ENCODE measurements at places on chromosomes 4 and X.

GRCh38 chrX:53305996-53306937, 24.9 kb upstream of the IQSEC2 start:
- DNase-seq: no peak

GRCh38 chrX:39836802-39837420, 260.8 kb downstream of the BCOR start:
- no peak for DNase-seq

GRCh38 chr4:165288639-165289422, 38.6 kb upstream of the MSMO1 start:
- no peak for DNase-seq

- no peak for DNase-seq
These were observed 88.7 kb upstream of the TTC29 start for GRCh38 chr4:147034372-147034771.

DNA sequence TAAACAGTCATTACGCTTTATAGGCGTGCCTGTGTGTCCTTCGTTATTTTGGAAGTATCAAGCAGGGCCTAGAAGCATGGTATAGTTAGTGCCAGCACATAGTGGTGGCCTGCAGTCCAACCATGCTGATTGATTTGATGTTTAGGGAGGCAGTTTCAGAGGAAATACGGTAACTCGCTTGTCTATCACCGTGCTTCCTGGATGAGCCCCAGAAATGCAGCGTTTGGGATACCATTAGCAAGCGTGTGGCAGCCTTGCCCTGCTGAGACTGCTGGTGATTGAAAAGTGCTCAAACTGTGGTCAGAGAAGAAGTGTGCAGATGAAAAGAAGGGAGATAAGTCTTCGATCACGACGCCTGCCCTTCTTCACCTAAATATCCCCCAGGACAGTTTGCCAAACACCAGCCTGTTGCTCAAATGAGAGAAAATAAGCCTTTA, 158.4 kb downstream of the CHIC2 start:
- peak; percentile 37 for DNase-seq

- no peak for DNase-seq
These were observed 85.4 kb downstream of the TIGD2 start for GRCh38 chr4:89196745-89197144.

DNA sequence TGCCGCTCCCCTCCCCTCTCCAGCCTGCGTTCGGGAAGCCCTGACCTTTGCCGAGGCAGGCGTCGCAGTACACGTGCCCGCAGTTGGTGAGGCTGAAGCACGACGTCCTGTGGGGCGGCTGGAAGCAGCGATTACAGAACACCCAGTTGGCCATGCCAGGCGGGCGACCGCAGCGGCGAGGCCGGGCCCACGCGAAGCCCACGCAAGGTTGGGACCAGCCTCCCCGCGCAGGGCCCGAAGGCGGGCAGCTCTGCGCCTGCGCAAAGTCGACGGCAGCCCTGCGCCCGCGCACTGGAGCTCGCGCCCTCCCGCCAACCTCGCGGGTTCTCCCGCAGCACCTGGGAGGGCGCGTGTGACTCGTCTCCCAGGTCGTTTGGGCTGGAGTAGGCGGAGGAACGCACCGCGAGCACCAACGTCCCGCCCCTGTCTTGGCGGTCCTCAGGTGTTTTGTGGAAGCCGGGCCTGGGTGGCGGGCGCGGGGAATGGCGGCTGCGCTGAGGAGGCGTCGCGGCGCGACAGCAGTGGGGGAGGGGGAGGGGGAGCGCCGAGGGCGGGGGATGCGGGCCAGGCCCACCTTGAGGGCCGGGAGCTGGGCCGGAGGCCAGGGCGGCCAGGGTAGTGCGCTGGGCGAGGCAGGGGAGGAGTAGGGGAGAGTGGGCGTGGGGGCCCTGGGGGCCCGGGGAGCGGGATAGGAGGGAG, at the start of gene RNF212:
TSS of gene RNF212 (minus strand) at position 254 of the 699 bp plus-strand sequence. CDS start at position 154, 100 bp downstream.
- peak; percentile 25 for DNase-seq

DNA sequence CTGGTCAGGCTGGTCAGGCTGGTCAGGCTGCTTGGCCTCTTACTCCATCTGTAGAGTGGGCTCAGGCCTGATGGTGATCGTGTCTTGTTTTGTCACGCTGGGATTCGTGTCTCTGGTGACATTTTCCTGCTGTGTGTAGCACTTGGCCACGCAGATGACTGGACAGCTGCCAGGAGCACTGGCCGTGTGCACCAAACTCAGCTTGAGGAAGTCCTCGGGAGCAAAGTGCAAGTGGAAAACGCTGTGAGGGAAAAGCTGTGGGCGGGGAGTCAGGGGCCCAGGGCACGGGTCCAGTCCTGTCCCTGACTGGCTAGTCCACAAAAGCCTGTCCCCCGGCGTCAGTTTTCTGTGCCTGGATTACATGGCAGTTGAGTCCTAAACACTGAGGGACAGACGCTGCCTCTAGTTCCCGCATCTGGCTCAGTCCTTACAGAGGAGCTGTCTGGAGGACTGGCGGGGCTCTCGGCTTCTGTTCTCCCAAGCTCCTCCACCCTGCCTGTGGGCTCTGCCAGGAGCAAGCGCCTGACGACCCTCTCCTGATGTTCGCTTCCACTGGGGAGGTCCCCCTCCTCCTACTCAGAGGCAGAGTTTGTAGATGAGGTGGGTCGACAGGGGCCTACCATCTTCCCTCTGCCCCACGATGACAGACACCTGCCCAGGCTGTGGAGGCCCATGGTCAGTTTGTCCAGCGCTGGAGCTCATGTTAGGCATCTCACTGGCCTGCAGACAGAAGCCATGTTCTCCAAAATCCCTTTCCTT, 35.9 kb upstream of the GRPEL1 start:
- DNase-seq: peak; percentile 85

DNA sequence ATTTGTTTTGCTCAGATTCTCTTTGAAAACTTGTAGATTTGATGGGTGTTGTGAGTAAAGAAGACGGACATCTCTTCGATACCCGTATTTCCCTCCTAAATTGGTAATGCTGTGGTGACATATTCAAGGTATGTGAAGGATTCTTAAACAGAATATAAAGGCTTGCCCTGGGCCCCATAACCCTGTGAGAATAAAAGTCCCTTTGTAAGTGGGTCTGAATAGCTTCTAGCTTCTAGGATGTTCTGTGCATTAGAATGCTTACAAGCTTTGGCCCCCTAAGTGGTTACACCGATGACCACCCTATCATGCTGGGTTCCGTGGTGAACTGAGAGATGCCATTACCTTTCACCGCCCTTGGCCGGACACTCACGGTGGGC, 574 bp upstream of the MOB1B start:
- no peak for DNase-seq

- DNase-seq: no peak
These were observed 28.1 kb upstream of the MAMLD1 start for GRCh38 chrX:150334981-150335380.

GRCh38 chr4:73620115-73620792, at the start of gene RASSF6:
Gene RASSF6 (minus strand): TSS chr4:73620436. CDS start chr4:73611795, 8,641 bp downstream.
- no peak for DNase-seq

- peak; percentile 15 for DNase-seq
These were observed 47.5 kb upstream of the GALNT7 start for GRCh38 chr4:173121076-173121561.

- no peak for DNase-seq
These were observed 12.6 kb downstream of the SRD5A3 start for GRCh38 chr4:55358668-55359067.

DNA sequence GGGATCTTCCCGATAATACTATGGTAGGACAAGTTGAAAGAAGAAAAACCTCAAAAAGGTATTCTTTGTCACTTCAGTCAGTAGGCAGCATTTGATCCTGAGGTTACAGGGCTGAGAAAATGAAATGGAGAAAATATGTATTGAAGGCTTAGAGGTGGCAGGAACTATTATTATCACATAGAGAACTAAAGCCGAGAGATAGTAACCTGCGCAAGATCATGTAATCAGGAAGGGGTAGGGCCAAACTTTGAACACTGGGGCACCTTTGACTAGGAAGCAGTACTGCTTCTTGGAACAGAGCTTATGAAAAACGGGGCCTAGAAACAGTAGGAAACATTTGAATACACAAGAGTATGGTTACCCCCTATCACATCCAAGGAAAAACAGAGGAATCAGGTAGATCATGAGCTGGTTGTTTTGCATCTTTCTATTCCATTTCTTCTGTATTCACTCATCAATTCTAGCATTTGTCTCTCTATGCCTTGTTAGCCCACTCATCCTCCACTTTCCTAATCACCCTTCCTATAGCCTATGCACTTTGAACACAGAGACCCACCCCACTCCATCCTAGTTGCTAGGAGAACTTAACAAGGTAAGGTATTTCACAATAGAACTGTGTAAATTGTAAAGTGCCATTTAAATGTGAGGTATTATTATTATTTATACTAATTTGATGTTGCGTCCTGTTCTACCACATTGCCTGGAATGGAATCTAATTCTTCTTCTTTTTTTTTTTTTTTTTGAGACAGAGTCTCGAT, 34.6 kb upstream of the SLC9A7 start:
- no peak for DNase-seq

DNA sequence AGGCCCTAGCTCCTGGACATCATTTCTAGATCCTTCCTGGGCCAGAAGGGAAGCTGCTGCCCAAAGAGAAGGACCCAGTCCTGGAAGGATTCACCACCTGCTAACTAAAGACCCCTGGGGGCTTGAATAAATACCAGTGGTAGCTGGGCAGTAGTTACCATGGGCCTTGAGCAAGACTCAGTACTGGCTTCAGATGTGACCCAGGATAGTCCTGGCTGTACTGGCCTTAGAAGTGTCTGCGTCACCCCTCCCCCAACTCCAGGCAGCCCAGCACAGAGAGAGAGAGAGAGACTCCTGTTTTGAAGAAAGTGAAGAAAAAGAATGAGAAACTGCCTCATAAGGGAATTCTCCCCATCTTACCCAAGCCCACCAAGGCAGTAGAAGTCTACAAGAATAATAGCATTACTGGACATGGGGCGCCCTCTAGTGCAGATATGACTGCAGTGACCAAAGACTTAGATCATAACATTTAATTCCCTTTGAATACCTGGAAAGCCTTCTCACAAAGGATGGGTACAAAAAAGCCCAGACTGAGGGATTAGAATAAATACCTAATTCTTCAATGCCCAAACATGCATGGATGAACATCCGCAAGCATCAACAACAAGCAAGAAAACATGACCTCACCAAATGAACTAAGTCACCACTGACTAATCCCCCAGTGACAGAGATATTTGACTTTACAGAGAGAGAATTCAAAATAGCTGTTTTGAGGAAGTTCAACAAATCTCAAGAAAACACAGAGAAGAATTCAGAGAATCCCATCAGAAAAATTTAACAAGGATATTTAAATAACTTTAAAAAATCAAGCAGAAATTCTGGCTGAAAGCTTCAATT, 171.8 kb downstream of the HNRNPD start:
- no peak for DNase-seq

GRCh38 chr4:107122736-107123135, 86.6 kb upstream of the DKK2 start:
- no peak for DNase-seq

- no peak for DNase-seq
These were observed 43.9 kb downstream of the TMEM154 start for GRCh38 chr4:152635851-152636250.

- no peak for DNase-seq
These were observed 99.6 kb upstream of the SHOX start for GRCh38 chrX:530726-531610.

DNA sequence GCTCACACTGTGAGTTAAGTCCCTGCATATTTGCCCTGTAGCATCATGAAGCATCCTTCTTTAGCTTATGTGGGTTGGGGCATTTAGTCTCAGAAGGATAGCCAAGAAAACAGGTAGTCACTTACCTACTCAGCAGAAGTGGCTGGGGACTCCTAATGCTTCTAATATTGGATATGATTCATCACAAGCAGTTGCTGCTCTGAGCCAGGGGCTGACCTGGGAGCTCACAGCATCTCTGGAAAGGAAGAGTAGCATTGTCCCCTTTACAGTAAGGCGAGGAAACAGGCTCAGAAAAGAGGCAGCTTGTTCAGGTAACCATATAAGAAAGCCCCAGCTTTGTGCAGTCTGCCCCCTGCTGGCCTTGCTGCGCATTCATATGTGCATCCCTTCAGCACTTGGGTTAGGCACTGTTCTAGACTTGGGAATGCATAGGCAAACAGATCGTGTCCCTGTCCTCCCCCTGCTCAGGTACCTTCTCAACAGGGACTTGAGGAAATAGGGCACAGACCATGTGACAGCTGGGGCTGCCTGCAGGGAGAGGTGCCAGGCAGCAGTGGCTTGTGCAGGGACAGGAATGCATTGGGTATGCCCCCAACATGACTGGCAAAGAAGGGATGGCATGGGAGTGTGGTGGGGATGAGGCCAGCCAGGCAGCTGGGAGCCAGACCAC, 35.7 kb upstream of the TBC1D14 start:
- peak; percentile 70 for DNase-seq

DNA sequence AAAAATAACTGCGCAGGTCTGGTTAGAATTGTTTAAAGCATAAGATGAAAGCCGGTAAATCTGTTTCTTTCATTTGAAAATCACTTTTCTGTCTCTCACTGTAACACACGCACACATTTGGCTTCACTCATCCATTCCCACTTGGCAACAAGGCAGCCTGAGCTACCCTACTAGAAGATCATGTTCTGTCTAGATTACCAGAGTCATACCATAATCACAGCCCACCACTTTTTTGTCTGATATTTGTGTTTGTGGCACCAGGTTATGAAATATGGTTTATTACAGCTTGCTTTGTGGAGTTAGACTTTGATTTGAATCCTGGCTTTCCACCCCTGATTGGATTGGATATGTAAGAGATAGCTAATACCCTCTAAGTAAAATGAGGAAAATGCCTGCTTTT, 2.2 kb downstream of the USO1 start:
- no peak for DNase-seq
